ENCODE measurements at places on chromosomes 16 and 17.

DNA sequence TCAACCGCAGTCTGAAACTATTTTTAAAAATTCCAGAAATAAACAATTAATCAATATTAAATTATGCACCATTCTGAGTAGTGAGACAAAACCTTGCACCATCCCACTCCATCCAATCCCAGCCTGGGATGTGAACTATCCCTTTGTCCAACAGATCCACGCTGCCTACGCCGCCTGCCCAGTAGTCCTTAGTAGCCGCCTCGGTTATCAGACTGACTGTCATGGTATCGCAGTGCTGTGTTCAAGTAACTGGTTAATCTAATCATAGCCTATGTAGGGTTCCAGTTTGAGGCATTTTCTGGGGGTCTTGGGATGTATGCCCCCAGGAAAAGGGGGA, 437.7 kb downstream of the HS3ST3B1 start:
- DNase-seq, result no peak

DNA sequence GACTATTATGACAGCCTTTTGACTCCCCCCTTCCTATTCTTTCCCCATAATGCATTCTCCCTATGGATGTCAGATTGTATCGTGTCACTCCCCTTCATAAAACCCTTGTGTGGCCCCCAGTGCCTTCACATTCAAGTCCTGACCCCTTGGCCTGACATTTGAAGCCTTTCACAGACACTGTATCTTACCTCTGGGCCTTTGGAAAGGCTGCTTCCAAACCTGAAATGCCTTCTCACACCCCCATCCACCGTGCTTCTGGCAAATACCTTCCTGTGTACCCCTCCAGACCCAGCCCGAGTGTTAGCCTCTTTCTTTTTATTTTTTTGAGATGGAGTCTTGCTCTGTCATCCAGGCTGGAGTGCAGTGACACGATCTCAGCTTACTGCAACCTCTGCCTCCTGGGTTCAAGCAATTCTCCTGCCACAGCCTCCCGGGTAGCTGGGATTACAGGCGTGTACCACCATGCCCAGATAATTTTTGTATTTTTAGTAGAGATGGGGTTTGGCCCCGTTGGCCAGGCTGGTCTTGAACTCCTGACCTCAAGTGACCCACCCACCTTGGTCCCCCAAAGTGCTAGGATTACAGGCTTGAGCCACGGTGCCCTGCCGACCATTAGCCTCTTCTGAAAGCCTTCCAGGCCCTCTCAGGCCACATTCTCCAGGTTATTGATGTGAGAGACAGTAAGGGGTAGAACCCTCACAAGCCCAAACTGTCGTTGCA, 2.1 kb downstream of the ARMC5 start:
- DNase-seq, result no peak

DNA sequence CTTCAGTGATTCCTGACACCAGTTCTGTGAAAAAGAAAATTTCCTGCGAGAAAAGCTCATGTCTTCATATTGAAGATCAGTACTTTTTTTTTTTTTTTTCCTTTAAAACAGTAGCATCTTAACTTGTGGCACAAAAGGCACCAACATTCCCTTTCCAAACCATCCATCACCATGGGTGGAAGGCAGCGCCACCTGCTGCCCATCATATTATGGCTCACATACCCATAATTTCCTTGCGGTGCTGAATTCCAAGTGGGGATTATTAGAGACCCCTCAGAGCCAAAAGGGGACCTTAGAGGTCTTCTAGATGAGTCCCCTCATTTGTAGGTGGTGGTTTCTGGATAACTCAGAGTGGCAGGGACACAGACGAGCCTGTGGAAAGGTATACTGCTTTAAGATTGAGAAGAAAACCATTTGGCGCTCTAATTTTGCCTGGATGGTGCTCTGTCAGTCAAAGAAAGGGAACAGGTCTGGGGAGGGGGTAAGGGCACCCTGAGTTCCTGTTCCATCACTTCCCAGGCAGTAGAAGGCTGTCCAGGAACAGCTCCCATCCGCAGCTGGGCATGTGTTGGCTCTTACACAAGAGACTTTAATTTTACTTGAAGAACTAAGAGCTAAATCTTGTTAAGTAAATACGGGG, 7.9 kb upstream of the SOST start:
- DNase-seq, result no peak

GRCh38 chr17:82808006-82808405, 31.8 kb downstream of the ZNF750 start:
- DNase-seq, result no peak

GRCh38 chr17:76278952-76279741, 14.0 kb downstream of the UBALD2 start:
- peak; percentile 67 for DNase-seq

DNA sequence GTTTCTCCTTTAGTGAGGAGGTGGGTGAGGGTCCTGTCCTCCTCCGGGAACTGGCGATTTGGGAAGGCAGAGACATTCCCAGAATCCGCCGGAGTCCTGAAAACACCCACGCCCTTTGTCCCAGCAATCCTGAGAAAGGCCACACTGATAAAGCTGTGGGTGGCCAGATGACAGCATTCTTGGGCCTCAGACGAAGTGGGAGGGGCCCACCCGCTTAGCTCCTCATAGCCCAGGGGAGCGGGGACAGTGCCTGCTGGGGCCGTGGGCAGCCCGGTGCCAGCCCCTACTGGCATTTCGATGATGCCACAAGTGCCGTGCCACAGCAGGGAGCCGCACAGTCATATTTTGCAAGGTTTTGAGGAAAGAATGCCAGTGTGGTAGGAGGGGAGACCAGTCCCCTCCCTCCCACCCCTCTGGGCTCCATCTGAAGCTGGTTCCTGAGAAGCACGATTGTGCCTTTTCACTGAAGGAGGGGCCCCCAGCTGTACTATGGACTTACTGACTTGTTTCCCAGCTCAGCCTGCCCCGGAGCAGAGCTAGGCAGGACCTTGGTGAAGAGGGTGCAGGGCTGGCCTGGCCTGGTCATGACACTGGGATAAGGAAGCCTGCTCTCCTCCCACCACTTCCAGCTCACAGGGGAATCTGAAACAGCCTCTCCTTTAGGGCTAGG, 20.9 kb upstream of the MPRIP start:
- no peak for DNase-seq

DNA sequence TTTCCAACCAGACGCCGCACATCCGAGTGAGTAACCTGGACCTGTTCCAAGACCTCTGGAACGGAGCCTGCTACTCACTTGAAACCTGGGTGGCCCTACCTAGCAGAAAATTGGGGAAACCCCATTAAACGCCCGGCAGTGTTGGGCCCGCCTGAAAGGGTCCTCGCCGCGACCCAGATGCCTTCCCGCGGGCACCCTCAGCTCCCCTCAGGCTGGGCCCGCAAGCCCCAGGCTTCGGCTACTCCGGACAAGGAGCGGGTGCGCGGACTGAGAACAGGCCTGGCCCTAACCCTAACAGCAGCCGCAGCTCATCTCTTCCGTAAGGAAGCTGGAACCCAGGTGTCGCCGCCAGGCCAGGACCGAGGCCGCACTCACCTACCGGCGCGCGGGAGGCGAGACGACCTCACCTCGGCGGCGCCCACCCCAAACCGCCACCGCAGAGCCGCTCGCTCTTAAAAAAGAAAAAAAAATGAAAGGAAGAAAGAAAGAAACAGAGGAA, 344 bp downstream of the PSME3IP1 start:
- DNase-seq, result no peak

- no peak for DNase-seq
These were observed 15.6 kb downstream of the TLE7 start for GRCh38 chr16:71426069-71426879.

- no peak for DNase-seq
These were observed 81.8 kb upstream of the KIFC3 start for GRCh38 chr16:57883953-57884654.

DNA sequence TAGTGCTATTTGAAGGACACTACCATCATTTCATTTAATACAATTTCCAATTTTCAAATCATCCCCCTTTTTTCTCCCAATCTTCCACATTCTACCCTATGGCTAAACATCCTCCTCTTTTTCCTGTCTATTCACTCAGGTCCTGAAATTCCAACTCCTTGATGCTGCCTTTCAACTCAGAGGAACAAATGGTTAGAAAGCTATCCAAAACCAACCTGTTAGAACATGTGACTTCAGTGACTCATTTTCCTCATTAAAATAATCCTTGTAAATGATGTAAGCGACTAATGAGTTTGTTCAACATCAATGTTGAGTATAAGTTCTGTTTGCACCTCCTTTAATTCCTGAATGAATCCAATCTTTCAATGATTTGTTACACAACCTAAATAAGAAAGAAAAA, 5.5 kb downstream of the PSMD12 start:
- no peak for DNase-seq

- DNase-seq, result no peak
These were observed 27.0 kb downstream of the ABCC12 start for GRCh38 chr16:48128769-48129168.

- DNase-seq, result no peak
These were observed 1.9 kb downstream of the TBX2 start for GRCh38 chr17:61401389-61402072.

GRCh38 chr16:29204806-29205135, 201.7 kb downstream of the NPIPB11 start:
- no peak for DNase-seq

- no peak for DNase-seq
These were observed 3.2 kb downstream of the SPG7 start for GRCh38 chr16:89511374-89511773.

DNA sequence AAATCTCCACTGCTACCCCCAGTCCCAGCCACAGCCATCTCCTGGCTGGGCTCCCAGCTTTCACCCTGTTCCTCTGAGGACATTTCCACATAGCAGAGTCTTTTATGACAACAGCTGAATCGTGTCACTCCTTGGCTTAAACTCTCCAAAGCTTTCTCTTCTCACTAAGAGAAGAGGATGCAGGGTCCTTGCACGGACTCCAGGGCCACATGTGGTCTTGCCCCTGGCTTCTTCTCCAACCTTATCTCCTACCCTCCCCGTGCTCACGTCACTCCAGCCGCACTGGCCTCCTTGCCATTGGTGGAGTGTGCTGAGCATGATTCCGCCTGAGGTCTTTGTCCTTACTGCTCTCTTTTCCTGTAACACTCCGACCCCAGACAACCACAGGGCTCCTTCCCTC, 39.9 kb upstream of the CCDC182 start:
- no peak for DNase-seq

DNA sequence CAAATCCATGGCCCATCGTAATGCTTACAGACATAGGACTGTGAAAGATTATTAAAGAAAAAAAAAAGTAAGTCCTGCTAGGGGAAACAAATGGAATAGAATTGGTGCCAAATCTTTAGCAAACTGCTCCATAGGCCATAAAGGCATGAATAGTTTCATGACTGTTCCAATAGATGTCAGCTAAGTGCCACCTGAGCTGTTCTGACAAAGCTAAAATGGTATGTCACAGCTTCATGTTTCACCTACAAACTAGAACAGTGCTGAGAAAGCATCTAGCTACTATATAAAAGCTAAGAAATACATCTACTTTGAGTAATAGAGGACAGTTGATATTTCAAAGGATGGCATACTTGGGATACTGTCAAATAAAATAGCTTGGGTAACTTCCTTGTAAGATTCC, 771.6 kb upstream of the CA10 start:
- DNase-seq, result no peak

DNA sequence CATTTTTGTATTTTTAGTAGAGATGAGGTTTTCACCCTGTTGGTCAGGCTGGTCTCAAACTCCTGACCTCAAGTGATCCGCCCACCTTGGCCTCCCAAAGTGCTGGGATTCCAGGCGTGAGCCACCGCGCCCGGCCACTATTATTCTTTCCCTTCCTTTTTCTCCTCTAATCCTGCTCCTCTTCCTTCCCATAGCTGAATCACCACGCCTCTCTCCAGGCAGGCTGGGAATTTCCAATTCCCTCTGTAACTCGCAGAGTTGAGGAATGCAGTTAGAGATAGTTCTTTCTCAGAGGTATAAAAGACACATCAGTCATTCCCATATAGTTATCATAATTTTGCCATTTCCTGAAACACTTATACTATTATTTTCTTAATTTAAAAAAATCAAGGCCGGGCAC, 11.2 kb downstream of the METTL16 start:
- DNase-seq, result no peak

GRCh38 chr16:17453364-17454038, 17.3 kb downstream of the XYLT1 start:
- DNase-seq, result no peak

DNA sequence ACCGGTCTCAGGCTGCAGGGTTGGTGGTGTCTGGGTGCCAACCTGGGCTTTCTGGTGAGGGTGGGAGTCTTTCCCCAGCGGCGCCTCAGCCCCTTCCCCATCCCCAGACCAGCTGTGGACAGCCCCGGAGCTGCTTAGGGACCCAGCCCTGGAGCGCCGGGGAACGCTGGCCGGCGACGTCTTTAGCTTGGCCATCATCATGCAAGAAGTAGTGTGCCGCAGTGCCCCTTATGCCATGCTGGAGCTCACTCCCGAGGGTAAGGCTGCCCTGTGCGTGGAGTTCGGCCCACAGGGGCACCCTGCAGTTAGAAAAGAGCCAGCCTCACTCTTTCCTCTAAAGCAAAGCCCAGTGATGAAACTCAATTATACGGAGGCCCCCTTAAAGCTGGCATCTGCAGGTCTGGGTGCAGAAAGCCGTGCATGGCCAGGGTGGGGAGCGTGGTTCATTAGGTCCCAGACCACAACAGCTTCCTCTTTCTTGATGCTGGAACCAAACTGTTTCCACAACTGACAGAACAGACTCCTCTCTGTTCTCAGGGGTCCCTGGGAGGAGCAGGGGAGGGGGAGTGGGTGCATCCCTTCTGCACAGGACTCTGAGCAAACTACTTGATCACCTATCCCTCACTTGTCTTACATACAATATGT, 10.7 kb downstream of the GUCY2D start:
- no peak for DNase-seq

DNA sequence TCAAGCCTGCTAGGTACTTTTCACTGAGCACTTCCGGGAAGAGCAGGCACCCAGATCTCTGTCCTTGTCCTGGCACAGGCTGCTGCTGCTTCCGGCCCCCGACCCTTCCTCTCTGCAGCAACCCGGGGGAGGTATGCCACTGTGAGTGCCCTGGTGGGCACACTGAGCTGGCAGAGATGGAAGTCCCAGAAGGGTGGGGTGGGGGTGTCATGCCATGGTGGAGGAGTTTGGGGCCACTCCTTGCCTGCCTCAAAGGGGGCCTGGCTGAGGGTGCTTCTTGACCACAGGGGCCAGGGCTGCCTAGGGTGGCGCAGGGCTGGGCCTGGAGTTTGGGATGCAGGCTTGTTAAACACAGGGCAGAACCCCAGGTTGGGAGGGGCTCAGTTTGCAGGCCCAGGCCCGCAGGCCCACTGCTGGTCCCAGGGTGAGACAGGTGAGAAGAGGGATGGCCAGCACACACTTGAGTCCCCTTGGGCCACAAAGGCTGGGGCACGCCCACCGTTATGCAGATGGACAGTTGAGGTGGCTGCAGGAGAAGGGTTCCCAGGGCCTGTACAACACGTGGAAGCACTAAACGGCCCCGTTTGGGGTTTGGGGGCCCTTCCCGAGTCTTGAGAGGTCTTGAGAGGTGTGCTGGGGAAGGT, 8.7 kb downstream of the TMEM235 start:
- no peak for DNase-seq
